ENCODE measurements at places on chromosomes 5 and 9.

GRCh38 chr9:3059781-3060468 lies 216.0 kb upstream of the PUM3 start:
- DNase-seq, result no peak

GRCh38 chr5:124232515-124232914 lies 513.9 kb downstream of the ZNF608 start:
- no peak for DNase-seq

- no peak for DNase-seq
Measured at GRCh38 chr9:24132244-24132643, 306.2 kb upstream of the ELAVL2 start.

- no peak for DNase-seq
Measured at GRCh38 chr9:122201641-122202040, 27.1 kb downstream of the LHX6 start.

DNA sequence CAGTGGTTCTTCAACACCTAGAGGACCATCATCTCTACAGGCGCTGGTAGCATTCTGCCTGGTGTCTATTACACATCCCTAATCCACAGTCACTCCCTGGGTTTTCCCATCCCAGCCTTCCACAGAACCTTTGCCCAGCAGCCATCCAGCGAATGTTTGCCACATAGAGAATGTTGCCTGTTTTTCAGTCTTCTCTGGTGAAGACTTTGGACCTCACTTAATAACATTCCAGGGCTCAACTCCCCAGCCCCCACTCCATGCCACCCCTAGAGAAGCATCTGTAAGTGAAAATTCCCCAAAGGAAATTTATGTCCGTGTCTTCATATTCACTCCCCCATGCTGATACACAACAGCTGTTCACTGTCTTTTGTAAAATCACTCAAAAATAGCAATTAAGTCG lies 249.6 kb downstream of the AOPEP start:
- DNase-seq, result no peak

DNA sequence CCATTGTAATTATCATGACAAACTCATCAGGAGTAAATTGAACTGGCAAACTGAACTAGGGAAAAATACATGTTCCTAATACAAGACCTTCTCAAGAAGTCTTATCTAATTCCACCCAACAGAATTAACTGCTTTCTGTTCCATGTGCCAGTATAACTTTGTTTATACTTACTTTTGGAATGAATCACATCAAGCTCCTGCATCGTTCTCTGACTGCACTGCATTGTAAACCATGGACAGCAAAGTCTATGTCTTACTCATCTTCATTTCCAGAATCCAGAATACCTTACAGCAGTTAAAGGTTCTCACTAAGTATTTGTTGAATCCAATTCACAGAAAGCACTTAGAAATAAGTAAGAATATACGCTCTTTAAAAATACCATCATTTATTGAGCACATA lies 102.8 kb downstream of the PLK2 start:
- DNase-seq, result no peak

- DNase-seq, result no peak
Measured at GRCh38 chr5:149719666-149720065, 10.4 kb upstream of the PPARGC1B start.

GRCh38 chr5:175695161-175696126 lies 37.6 kb downstream of the HRH2 start:
- no peak for DNase-seq

GRCh38 chr9:103713631-103714030 lies 380.5 kb upstream of the SMC2 start:
- no peak for DNase-seq

GRCh38 chr5:40033009-40033408 lies 608.2 kb upstream of the DAB2 start:
- no peak for DNase-seq

DNA sequence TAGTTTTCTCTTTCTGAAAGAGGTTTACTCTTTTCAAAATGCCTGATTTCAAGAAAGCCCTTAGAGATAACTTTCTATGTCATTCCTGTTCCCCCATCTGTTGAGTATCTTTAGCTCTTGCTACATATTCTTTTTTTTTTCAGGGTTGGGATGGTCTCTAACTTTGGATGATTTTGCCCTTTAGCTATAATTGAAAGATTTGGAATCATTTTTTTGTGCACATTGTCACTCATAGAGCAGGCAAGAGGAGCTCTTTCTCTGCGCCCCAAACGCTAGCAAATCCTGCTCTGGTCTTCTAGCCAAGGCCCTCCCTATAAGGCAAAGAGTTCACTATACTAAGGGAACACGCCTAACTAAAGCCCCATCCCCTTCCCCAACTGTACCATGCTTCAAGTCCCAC lies 316.9 kb downstream of the TMEM232 start:
- no peak for DNase-seq

GRCh38 chr5:123549256-123549904 lies 37.4 kb downstream of the CSNK1G3 start:
- peak; percentile 78 for DNase-seq

DNA sequence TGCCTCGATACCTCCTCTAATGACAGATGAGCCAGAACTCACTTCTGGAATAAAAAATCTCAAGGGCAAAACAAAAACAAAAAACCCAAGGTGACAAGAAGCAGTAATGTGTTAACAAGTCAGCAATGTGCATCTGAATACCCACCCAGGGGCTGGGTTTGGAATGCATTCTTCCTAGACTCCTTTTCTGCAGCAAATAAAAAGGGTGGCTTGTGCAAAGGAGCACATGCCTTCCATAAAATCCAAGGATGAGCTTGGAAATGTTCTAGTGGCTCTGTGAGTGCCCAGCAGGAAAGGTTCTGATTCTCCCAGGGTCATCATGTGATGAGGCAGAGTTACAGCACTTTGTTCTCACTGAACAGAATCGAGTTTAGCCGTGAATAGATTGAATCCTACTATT lies 599.9 kb downstream of the RAB3C start:
- DNase-seq, result no peak

DNA sequence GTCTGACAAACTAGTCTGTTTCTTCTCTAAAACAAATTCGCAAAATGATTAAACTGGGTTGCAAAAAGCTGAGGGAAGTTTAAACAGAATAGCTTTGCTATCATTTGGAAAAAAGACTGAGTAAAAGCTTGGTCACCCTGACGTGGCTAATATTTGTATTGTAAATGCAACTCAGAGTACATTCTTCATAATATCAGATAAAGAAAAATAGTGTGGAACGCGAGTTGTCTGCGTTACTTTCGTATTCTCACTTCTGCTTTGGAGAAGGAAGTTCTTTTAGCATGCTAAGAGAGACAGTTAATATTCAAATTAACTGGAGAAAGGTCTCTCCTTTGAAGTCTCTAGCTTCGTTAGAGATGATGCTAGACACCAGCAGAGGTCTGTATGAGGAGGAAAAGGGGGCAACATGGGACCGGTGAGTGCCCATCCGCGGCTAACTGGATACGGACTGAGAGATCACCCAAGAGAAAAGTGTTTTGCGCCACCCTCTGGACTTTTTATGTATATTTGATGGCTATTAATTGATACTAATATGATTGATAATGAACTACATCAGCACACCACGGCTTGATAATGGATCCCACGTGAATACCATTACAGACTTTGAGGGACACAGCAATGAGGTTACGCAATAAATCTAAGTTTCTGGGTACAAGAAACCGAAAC lies 2.9 kb upstream of the CNTRL start:
- DNase-seq, result peak; percentile 33

GRCh38 chr5:88288528-88289197 lies 20.0 kb upstream of the TMEM161B start:
- DNase-seq, result no peak

DNA sequence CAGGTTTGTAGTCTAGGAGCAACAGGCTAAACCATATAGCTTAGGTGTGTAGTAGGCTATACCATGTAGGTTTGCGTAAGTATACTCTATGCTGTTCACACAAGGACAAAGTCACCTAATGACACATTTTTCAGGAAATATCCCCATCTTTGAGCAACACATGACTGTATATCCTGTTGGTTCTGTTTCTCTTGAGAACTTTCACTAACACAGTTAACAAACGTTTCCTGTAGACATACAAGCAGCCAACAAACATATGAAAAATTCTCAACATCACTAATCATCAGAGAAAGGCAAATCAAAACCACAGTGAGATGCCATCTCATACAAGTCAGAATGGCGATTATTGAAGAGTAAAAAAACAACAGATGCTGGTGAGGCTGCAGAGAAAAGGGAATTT lies 68.2 kb downstream of the NR2F1-AS1 start:
- no peak for DNase-seq

- no peak for DNase-seq
Measured at GRCh38 chr9:114171500-114171899, 16.2 kb downstream of the COL27A1 start.

DNA sequence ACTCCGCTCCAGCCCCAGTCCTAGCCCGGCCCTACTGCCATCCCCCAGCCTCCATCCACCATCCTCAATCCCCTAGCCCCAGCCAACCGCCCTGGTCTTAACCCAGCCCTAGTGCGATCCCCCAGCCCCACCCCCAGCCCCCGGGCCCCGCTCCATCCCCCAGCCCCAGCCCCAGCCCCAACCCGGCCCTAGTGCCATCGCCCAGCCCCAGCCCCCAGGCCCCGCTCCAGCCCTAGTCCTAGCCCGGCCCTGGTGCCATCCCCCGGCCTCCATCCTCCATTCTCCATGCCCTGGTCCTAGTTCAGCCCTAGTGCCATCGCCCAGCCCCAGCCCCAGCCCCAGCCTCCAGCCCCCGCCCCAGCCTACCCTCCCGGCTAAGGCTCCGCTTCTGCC lies 398 bp downstream of the TOR1A start:
- no peak for DNase-seq
